ENCODE measurements at places on chromosomes 1 and 21. TPM values are rescaled to one million over a fixed set of nuclear protein-coding genes. Genes with fewer than 3 reads are reported as not detected.
A peak's percentile ranks its signal among the peaks of the same experiment; 100 is the strongest.

- DNase-seq = no peak
These were observed 39.4 kb downstream of the SLC2A7 start for GRCh38 chr1:8986814-8987190.

GRCh38 chr1:76124196-76124595 lies 49.6 kb downstream of the ST6GALNAC3 start:
- DNase-seq = no peak

GRCh38 chr21:31668651-31669491 lies 9.4 kb downstream of the SOD1 start:
- DNase-seq = no peak

DNA sequence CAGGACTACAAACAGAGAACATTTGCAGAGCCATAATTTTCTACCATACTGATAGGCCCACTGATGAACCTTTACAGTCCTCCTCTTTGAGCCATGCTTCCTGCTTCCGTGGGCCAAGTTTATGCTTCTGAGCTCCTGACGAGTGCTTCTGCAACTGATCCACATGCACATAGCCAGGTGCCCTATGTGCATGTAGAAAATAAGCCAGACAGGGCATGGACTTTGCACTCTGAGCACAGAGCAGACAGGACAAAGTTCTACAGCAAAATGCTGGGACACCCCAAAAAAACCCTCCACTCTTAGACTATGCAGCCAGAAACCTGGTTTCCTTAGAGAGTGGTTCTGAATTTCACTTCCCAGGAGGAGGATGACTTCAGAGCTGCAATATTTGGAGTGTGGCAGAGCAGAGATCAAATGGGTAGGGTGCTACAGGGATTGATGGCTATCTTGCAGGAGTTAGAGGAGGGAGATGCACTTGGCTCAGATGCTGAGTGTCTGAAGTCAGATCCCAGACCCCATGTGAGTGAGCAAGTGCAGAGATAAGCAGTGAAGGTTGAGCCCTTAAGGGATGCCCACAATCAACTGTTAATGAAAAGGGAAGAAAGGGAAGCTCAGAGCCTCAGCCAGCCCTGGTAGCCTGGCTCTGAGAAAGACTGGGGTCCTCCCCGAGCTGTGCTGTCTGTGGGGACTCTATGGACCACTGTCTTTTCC lies 230.9 kb downstream of the DUSP10 start:
- DNase-seq = no peak

GRCh38 chr1:153921080-153921802 lies 1.5 kb downstream of the GATAD2B start:
- DNase-seq = no peak

DNA sequence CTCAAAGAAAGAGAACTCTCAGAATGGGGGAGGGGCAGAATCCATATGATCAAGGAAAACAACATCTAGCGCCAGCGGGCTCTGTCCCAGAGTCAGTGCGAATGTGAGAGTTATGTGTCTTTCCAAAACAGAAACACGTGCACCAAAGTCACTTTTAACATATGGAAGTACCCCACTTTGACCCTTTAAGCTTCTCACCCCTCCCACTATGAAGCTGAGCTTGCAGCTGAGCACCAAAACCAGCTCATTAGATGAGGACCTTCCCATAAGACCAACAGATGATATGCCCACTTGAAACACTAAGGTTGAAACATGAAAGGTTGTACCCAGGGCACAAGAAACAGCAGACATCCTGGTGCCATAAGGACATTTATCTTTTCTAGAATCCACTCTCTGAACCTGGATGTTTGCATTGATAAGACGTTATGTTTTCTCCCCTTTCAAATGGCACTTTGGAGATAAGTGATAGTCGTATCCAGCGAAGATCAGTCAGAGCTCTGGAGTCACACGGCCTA lies 171.0 kb downstream of the TGFBR3 start:
- no peak for DNase-seq

- DNase-seq = no peak
These were observed 34.2 kb downstream of the MORN1 start for GRCh38 chr1:2356911-2357845.

DNA sequence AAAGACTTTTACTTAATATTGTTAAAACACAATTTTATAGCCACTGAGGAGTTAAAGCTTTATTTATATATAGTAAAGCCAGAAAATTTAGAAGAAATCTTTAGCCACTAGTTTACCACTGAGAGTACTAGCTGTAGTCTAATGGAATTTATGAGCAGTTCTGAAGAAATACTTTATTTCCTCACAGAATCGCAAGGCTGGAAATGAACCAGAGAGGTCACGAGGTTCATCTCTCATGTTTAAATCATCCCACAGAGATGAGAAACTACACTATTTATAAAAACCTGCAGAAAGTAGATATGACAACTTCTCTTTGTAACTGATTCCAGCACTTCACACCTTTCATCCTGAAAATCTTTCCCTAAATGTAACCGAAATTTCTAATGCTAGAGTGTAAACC lies 26.0 kb downstream of the ADGRL4 start:
- no peak for DNase-seq

- no peak for DNase-seq
These were observed 19.4 kb upstream of the ZNF281 start for GRCh38 chr1:200429221-200429751.

DNA sequence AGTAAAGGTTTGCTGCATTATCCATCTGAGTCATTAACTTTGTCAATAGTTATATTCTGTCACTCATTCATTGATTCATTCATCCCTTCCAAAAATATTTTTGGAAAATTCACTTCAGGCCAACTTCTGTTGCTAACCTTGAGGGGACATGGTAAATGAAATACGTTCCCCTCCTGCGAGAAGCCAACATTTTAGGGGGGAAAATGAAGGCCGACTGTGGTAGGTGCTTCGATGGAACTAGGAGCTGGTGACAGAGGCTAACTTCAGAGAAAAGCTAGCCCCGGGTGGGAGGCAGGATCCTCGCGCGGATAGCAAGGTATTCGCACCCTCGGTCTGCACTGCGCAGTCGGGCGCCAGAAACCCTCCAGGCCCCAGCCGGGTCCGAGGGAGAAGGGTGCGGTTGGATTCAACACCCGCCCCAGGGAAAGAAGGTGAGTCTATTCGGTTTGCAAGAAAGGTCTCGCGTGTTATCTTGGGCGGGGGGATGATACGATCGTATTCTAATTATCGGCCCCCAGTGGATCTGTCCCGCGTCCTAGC lies 646 bp upstream of the RRP15 start:
- no peak for DNase-seq

DNA sequence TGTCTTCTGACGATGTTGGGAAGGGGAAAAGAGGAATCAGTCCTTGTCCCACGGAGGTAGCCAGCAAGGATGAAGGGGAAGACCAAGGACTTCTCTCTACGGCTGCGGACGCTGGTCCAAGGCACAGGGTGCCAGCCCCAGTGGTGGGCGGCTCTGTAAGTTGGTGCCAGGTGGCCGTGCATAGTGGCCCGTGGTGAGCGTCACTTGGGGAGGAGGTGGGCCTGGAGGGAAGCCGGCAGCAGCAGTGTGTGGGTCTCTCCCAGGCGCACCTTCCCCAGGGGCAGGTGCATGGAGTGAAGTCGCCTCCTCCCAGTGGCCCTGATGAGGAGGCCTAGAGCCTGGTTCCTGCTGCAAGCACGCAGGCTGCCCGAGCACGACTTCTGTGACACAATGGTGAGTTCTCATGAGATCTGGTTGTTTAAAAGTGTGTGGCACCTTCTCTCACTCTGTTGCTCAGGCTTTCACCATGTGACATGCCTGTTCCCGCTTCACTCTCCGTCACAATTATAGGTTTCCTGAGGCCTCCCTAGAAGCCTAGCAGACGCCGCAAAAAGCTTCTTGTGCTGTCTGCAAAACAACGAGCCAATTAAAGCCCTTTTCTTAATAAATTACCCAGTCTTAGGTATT lies 43.6 kb upstream of the TIAM1 start:
- DNase-seq = no peak

DNA sequence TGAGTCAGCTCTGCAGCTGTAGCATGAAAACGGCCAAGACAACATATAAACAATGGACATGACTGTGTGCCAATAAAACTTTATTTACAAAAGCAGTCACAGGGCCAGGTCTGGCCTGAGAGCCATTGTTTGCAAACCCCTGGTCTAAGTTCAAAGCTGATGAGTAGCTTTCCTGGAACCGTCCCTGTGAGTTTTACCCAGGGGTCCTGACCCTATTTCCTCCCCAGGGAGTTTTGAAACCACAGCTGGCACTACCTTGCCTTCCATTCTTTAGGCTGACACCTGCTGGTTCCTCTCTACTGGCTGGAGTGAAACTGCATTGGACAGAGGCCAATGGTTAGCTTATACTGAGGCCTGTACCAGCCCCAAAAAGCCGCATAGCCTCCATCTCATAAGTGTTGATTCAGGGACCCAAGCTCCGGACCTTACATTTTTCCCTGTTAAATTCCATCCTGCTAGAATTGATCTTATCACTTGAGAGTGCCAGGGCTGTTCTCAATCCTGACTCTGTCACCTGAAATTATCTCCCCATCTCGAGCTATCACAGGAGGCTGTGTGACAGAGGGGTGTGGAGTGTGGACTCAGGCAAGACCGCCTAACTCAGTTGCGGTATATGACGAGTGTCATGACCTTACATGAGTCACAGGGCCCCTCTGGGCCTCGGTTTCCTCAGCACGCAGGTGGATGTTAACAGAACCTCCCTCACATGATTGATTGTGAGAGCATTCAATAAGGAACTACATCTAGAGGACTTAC lies 343.6 kb downstream of the NPHP4 start:
- DNase-seq = peak; percentile 4

DNA sequence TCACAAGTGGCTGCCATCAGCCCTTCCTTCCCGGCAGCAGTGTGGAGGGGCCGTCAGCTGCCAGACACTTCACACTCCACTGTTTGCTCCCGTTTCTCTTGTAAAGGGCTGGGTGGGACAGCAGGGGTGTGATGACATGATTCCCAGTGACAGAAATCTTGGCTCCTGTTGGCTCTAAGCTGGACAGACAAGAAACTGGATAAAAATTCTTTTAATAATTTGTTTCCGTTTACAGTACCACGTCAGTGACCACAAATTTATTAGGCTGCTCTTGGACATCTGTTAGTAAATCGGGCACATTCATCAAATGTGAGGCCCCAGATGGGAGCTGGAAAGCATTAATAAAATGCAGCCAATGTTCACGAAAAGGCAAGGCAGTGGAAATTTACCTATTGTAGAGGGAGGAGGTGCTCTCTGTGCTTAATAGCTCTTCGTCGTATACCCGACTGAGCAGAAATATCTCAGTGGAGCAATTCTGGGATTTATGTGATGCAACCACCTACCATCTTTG lies 353.7 kb upstream of the GREM2 start:
- DNase-seq = no peak

- no peak for DNase-seq
These were observed 5.0 kb downstream of the RNF11 start for GRCh38 chr1:51241119-51241518.

DNA sequence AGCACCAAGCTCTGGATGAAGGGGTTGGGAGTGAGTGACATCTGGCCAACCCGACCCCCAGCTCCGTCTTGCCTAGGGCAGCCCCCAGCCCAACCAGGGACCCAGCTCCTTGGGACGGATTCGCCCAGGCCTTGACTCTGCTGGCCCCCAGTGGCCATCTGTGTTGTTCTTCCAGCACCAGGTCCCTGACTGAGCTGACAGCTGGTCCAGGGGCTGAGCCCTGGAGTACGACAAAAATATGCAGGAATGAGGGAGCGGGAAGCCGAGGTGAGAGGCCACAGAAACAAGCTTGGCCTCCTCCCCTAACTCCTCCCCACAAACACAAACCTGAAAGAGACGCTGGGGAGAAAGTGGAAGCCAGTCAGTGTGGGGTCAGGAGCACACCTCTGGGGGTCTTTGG lies 55.0 kb upstream of the PAX7 start:
- peak; percentile 93 for DNase-seq

GRCh38 chr1:109814993-109815786 lies 51.5 kb upstream of the EPS8L3 start:
- peak; percentile 7 for DNase-seq

GRCh38 chr1:52603630-52604029 lies 1.5 kb downstream of the GPX7 start:
- no peak for DNase-seq

DNA sequence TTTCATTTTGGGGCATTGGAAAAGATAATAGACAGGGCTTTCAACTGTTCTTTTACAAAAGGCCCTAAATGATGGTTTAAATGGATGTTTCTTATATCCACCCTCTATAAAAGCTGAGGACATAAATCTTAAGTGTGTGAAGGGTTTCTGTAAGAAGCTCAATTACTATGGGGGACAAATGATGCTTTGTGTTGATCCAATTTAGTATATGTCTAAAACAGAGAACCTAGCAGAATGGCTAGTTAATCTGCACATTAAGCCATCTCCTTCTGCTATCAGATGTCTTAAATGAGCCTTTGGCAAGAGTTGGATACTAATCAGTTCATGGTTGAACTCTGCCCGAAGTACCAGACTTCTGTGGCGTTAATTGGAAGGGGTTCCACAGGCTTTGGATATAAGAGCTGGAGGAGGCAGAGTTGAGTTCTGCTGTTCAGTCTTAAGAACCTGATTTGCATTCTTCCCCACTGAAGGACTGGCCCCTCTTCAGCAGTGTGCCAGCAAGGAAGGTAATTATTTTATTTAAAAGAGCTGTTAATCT lies 43.1 kb downstream of the PTGFRN start:
- DNase-seq = no peak

DNA sequence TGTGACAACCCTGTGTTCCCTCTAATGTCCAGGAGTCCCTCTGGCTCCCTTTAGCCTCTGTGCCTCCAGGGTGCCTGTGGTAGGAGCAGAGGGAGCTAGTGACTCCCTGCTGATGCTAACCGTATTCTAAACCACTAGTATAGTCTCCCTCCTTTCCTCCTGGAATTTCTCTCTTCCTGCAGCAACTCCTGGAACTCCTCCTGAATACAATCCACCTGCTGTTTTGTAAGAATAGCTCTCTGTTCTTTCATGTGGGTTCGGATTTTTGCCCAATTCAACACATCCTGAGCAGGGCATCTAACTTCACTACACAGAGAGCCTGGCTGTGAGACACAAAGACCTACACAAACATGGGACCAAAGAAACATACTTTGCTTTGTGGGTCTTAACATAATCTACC lies 107.9 kb downstream of the RUNX1 start:
- no peak for DNase-seq

TP73 gene
- total RNA-seq = 4.7 TPM

TGFB2 gene
- total RNA-seq = not detected

FNDC10 gene
- total RNA-seq = 15.2 TPM

KRTAP13-2 gene
- total RNA-seq = not detected

TBX19 gene
- total RNA-seq = 0.48 TPM

RSPH1 gene
- total RNA-seq = 0.31 TPM

CA6 gene
- total RNA-seq = not detected

PCP4L1 gene
- total RNA-seq = 0.83 TPM

KIAA1614 gene
- 0.88 TPM for total RNA-seq

TCP10L gene
- 5.1 TPM for total RNA-seq

KCNE2 gene
- total RNA-seq = not detected

RHEX gene
- total RNA-seq = not detected

Measured in H9 (cell line).